Adrenal gland (tissue), 19 donors: ENCODE measurements at places on chromosomes 3 and 15.

DNA sequence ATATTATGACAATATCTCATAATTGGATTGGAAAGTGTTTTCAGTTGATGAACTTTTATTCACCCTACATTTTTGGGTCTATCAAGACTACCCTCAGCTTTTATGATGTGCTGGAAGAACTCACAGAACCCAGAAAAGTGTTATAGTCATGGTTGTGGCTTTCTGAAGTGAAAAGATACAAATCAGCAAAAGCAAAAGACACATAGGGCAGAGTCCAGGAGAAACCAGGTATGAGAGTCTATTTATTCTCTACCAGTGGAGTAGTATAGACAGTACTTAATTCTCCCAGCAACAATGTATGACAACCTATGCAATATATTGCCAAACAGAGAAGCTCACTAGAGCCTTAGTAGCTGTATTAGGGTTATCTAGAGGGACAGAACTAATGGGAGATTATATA is 280.4 kb upstream of the TTC14 start:
- DNase-seq, result no peak

- DNase-seq, result no peak
Measured at GRCh38 chr3:139676632-139677387, 962 bp downstream of the NMNAT3 start.

GRCh38 chr3:155428563-155428962 is 135.1 kb upstream of the STRIT1 start:
- DNase-seq, result no peak

DNA sequence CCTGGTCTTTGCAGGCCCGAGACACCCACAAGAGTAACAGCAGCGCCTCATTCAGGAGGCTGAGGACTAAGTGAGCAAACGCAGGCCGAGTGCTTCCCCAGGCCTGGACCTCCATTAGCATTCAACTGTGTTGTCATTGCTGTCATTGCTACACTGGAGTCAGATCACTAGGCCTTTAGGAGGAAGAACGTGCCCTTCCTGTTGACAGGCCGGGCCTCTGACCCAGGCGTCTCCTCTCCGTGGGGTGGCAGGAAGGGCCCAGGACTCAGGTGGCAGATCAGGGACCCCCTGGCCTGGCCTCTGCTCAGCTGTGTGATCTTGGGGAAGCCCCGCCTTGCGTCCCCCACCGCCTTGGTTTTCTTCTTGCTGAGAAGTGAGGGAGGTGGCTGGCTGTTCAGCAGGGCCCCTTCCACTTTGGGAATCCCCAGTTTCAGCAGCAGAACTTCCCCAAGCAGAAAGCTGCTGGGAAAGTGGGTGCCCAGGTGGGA is 19.1 kb downstream of the ZDHHC19 start:
- DNase-seq, result no peak

DNA sequence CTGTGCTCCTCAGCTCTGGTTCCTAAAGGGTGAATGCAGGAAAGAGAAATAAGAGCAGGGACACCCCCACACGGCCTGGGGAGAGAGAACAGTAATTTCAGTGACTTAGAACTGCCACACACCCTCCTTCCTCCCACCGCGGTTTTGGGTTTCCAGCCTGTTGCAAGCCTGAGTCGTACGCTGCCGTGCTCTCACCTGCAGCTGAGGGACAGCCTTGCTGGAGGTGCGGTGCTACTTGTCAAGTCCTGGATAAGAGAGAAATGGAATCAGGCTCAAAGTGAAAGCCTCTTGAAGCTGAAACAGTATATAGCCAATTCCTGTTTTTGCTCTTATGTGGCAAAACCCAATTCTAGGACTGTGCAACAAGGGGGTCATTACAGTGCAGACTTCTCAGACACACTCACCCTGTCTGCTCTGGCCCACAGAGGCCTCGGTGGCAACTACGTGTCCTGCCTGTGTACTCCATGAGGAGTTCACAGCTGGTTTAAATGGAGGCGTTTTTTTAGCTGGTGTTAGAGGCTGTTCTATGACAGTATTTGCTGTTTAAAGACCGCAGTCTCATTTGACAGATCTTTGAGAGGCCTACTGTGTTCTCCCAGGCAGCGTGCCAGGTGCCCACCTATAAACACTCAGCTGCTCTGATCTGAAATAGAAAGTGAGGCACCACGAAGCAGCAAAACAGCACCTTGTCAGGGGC is 42.9 kb downstream of the TBC1D2B start:
- DNase-seq, result no peak

GRCh38 chr15:55526559-55527036 is 18.6 kb upstream of the DNAAF4 start:
- DNase-seq, result peak; percentile 61

GRCh38 chr3:80152692-80153091 is 384.9 kb upstream of the ROBO1 start:
- no peak for DNase-seq

DNA sequence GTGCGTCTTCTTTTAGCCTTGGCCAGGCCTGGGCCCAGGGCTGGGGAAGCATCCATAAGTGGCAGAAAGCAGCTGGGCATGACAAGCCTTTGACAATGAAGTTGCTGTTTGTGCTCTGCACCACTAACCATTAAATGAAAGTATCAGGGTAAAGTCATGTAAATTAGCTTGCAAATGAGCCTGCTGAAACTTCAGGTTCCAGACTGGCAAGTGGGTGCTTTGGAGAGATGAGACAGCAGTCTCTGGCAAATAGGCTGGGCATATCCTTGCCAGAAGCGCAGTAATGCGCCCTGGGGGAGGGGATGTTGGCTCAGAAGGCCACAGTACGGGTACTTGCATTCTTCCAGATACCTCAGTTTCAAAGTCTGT is 40.7 kb downstream of the RAB6B start:
- no peak for DNase-seq

GRCh38 chr15:92393071-92393979 is at the start of gene ST8SIA2:
Gene ST8SIA2, plus strand, starts transcription at chr15:92393881. Its CDS starts 184 bp downstream, at chr15:92394065.
- DNase-seq, result no peak

DNA sequence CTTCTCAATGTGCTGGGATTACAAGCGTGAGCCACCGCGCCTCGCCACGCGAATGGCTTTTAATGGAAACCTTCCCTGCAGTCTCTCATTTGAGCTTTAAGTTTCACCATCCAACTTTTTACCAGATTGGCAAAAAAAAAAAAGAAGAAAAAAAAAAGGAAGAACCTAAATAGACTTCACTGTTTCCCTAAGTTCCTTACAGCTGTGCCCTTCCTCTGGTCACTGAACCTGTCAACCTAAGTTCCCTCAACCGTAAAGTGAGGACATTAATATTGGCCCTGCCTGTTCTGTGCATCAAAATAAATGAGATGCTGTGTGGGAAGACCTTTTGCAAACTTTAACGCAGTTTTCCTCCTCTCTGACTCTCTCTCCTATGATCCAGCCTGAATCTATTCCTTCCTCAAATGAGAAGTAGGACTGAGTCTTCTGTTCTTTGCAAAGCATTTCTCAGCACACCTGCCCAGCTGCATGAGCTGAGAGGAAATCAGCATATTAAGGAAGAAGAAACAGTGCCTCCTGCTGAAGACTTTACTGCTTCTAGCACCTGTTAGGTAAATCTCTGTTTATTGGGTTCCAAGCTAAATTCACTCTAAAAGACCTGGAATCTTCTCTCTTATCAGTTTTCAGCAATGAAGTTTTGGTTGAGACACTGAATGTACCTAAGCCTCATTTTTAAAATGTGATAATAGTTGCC is 99.6 kb upstream of the ETV5 start:
- no peak for DNase-seq

DNA sequence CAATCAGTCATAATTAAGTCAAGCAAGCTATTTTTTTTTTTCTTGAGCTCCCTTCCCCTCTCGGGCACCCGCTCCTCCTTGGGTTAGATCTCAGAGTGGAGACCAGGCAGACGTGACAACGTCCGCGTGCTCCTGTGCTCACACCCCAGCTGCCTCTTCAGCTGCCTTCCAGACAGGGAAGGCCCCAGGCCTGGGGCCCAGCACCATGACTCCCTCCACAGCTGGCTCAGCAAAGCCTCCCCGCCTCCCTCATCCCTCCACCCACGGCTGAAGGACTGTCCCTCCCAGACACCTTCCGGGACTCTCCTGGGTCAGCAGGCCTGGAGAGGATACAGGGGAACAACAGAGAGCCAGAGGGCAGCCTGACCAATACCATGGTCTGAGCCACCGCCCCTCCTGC is 87.9 kb upstream of the LINGO1 start:
- DNase-seq, result no peak

DNA sequence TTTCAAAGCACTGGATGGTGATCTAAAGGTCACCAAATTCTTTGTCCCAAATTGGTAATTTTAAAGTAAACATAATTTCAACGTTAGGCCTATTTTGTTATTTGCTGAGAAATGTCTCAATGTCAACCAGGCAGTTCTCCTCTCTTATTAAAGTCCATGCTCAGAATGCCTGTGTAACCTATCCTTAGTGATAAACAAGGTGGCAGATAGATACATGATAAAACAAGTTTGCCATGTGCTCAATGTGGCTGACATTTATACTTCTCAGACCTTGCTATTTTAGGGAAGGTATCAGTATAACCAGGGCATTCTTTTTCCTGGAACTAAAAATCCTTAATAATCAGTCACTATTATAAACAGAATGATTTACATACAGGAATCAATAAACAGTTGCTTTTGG is 8.5 kb downstream of the MBNL1 start:
- no peak for DNase-seq
